ENCODE measurements at places on chromosomes 13 and 19.

DNA sequence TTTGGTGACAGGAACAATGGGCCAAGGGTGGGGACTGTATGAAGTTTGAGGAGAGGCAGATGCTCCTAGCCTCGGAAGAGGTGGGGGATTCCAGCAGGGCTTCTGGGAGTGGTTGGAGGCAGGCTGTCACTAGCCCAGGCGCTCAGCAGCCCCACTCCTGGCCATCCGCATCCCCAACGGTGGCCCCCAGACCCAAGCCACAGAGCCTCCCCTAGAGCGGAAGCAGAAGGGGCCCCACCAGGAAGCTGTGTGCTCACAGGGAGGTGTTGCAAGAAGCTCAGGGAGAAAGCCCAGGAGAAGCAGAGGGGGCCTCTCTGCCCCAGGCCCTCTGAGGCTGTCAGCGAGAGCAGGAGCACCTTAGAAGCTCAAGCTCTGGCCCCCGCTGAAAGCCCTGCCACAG, 8.3 kb downstream of the PRAM1 start:
- no peak for DNase-seq

DNA sequence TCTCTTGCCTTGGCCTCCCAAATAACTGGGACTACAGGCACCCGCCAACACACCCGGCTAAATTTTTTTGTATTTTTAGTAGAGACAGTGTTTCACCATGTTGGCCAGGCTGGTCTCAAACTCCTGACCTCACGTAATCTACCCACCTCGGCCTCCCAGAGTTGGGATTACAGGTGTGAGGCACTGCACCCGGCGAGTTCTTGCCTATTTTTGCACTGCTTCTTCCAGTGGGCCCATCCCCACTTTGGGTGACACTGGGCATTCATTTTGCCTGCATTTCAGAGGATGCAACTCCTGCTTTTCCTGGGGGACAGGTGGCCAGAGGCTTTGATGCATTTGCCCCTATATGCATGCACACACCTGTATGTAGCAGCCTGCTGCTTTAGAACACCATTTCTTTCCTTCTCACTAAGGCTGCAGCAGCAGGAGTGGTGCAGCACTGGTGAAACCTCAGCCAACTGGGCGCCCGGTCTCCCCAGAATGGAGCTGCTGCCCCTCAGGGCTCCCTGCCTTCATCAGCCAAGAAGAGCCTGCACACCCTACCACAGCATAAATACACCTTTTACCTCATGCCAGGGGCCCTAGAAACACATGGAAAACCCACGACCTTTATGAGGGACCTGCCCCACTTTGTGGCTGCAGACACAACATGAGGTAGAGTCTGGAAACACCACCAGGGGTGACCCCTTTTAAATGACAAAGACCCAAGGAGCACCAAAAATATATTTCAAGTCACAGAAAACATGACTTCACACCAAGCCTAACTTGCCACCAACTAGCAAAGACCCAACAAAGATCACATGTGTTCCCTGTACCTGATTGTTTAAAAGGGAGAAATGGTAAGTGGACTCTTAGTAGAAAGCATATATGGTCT, 36.8 kb upstream of the POP4 start:
- no peak for DNase-seq

GRCh38 chr13:36480726-36481427, 48.6 kb downstream of the CCNA1 start:
- DNase-seq = no peak

DNA sequence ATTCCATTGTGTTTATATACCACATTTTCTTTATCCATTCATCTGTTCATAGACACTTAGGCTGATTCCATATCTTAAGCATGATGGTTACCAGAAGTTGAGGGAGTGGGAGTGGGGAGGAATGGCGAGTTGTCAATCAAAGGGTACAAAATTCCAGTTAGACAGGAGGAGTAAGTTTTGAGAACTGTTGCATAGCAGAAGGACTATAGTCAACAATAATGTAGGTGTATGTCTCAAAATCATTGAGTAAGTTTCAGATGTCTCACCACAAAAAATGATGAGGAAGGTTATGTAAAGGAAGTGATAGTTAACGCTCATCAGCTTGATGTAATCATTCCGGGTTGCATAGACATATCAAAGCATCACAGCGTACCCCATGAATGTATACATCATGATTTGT, 4.6 kb upstream of the UBL3 start:
- no peak for DNase-seq

- DNase-seq = no peak
Measured at GRCh38 chr13:111485491-111486250, 165.2 kb downstream of the TEX29 start.

GRCh38 chr13:64992314-64992713, 2237.8 kb downstream of the PCDH9 start:
- no peak for DNase-seq

DNA sequence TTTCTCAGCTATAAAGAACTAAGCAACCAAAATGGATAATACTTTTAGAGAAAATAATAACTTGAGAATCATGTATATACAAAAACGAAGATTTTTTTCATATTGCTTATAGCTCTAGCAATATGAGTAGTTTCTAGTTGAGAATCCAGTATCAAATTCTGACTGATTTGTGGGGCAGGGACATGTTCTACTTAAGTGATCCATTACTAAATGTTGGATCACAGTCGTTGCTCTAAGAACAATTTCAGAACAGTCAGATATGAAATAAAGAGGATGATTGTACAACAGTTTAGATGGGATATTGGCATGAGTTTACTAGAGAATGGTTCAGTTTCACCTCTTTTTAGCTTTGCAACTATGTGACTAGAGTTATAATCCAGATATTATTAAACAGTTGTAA, 39.9 kb downstream of the SOX21 start:
- DNase-seq = no peak

DNA sequence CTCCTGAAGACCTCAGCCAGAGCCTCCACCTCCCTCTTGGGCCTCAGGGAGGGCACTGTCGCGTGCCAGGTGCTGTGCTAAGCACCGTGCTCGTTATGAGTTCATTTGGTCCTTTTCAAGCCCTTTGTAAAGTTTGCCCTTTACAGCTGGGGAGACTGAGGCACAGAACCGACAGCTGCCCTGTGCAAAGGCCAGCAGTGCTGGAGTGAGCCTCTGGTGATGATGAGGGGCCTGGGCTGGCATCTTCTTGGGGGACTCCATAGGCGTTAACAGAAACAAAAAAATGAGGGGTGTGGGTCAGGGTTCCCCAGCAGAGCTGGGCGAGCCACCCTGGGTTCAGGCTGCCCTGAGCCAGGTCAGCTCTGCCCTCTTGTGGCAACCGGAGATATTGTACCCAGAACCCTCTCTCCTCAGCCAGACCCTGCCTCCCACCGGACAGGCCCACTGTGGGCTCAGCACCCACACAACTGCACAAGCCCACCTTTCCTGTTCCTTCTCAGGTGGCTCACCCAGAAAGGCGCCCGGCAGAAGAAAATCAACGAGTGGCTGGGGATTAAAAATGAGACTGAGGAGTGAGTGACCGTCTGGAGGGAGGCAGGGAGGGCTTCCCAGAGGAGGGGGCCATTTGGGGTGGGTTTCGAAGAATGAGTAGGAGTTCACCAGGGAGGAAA, 5.5 kb upstream of the IFI30 start:
- DNase-seq = peak; percentile 41

DNA sequence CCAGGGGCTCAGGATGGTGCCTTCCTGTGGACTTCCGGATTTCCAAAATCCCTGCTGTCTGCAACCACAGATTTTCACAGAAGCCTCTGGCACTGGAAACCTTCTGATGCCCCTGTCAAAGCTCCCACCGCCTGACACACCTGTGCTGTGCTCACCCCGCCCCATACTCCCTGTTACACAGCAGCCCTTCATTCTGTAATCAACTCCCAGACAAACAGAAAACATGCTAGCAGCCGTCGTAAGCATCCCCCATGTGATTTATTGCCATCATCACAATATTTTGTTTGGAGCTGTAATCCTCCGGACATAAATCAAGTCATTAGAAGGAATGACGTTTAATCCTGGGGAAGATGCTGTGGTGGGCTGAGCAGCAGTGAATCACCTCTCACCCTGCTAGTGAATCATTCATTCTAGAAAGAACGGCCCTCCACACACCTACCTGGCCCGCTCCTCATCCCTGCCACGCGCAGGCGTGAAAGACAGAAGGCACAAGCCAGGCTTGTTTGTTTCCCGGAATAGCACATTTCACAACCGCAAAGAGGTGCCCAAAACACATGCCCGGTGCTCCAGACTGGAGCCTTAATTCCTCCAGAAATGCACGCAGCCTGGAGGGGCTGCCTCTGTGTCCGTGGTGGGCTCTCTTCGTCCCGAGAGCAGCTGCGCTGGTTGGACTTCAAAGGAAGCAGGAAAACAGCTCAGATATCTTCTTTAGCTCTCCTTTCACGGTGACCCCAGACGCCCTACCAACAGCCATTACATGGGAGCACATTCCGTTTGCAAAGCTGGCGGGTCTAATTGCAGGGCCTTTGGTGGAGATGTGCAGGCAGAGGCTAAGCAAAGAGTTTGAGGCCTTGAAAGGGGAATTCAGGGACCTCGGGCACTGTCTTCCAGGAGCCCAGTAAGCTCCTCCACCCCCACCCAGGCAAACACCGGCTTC, 41.3 kb upstream of the KCTD15 start:
- DNase-seq = no peak

DNA sequence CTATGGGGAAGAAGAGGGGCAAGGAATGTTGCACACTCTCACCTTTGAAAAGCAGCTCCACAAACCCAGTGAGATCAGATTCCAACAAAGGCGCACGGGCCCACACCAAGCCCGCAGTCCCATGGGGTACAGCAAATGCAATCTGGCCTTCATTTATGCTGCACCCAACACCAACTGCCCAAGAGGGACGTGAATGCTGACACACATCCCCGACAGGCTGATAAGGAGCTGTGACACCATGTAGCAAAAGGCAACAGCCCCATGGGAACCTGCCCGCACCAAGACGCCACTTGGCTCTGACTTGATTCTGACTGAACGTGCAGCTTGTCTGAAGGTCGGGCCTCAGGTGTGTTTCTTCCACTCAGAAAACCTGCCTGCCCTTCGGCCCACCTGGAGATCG, 17.3 kb downstream of the REXO1 start:
- no peak for DNase-seq

DNA sequence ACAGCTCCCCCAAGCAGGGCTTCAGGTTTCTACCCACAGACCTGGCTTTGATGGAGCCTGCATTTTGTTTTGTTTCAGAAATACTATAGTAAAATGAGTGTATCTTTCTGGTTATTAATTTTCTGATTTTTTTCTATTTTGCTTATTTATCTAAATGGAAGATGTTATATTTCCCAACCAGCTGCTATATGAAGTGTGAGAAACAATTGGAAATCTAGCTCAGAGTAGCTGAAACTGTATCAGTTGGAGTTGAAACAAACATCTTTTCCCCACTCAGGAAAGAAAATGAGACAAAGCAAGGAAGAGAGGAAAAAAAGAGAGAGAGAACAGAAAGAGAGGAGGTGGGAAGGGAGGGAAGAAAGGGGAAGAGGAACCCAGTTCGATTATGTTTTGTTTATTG, 358.5 kb upstream of the ZNF507 start:
- DNase-seq = no peak

- DNase-seq = no peak
Measured at GRCh38 chr13:30997697-30998096, 65.2 kb downstream of the TEX26 start.

DNA sequence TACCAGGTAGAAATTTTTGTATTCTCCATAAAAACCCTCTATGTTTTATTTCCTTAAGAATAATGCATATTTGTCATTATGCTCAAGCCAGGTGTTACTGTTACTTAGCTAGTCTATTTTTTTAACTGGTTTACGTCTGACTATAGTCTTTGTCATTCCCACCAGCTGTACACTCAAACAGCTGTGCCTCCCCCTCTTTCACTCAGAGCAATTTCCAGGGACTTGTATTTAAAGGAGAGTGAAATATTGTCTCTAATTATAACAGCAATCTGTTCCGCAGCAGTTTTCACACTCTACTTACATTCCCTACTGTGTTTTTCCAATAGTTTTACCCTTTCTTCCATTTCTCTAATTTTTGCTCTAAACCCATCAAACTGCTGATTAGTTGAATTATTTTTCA, 813.6 kb upstream of the MIR17HG start:
- no peak for DNase-seq

DNA sequence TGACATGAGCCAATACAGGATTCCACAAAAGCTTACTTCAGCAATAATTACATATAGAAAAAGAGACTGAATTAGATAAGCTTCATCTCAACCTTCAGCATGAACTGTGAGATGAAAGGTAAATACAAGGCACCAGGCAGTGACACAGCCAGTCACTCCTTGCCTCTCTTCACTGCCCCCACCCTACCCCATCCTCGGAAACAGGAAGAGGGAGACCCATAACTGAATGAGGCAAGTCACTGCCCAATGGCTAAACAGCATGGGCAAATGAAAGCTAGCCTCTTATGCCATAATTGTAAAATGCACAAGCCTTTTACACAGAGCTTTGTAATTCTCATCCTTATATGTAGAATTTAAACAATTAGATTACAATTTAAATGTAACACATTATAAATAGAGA, 1.7 kb downstream of the ZNF160 start:
- peak; percentile 1 for DNase-seq

GRCh38 chr19:54158812-54159351, 639 bp downstream of the LENG1 start:
- no peak for DNase-seq

DNA sequence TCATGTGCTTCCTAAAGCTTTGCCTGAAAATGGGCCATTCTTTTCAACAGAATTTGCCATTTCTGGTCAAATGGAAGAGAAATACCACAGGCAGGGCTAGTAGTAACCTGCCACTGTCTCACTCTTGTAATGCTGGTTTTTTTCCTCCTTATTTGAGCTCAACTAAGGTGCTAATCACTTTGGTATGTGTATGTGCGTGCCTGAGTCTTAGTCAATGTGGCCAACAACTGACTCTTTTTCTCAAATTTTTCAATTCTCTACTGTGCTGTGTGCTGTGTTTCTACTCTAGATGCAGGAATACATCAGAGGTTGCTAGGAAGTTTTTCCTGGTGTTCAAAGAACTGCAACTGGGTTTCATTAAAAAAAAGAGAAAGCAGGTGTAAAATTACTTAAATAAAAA, 870.2 kb downstream of the EFNB2 start:
- DNase-seq = no peak

- DNase-seq = no peak
Measured at GRCh38 chr19:49861107-49861506, 6.3 kb downstream of the PNKP start.

GRCh38 chr19:10033614-10034013, 20.3 kb downstream of the RDH8 start:
- no peak for DNase-seq

DNA sequence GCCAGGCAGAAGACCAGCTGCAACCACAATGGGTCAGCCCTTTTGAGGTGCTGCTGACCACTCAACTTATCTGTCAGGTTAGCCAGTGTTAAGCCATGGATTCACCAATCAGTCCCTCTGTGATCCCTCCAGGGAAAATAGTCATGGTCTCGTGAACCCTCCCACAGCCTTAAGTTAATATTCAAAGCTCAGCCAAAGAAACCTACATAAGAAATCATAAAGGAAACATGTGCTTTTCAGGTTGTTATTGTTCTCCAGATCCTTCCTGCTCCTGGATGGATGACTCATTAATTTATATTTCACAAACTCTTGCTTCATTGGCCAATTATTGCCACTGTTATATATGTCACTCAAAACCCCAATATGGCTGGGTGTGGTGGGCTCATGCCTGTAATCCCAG, 161.9 kb downstream of the B3GLCT start:
- no peak for DNase-seq

- no peak for DNase-seq
Measured at GRCh38 chr13:32381539-32381938, 46.4 kb downstream of the N4BP2L1 start.

GRCh38 chr13:73603646-73604045, 530.6 kb downstream of the KLF12 start:
- no peak for DNase-seq

Data from stimulated activated CD4-positive, alpha-beta T cell treated with anti-CD3 and anti-CD28 coated beads, Interleukin-2, amount 100 ng/mL, for 4 hours (primary cell).